Activated naive CD8-positive, alpha-beta T cell treated with anti-CD3 and anti-CD28 coated beads, Interleukin-2, amount 50 U/mL, for 24 hours (primary cell): ENCODE measurements at places on chromosomes 6 and 20.

DNA sequence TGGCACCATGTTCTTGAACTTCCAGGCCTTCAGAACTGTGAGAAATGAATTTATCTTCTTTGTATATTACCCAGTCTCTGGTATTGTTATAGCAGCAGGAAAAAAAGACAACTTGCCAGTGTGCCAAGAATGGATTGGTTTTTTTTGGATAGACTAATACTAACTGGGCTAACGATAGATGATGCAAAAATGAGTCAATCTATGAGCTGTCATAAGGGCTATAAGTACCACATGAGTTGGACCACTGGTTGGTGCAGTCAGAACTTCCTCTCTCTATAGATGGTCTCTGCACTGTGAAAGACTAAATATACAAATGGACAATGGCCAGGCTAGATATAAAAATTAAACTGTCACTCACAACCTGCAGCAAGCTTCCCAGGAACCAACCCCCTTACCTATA, 87.6 kb upstream of the COL21A1 start:
- no peak for DNase-seq

- DNase-seq = no peak
These were observed 31.5 kb upstream of the RHAG start for GRCh38 chr6:49668083-49668511.

GRCh38 chr6:45689926-45690615, 312.3 kb upstream of the SUPT3H start:
- DNase-seq = no peak

GRCh38 chr6:44682987-44683779, 295.7 kb downstream of the CDC5L start:
- no peak for DNase-seq

GRCh38 chr6:72505446-72505845, 116.4 kb upstream of the KCNQ5 start:
- DNase-seq = no peak

GRCh38 chr20:56173438-56173837, 75.1 kb upstream of the MC3R start:
- DNase-seq = no peak

DNA sequence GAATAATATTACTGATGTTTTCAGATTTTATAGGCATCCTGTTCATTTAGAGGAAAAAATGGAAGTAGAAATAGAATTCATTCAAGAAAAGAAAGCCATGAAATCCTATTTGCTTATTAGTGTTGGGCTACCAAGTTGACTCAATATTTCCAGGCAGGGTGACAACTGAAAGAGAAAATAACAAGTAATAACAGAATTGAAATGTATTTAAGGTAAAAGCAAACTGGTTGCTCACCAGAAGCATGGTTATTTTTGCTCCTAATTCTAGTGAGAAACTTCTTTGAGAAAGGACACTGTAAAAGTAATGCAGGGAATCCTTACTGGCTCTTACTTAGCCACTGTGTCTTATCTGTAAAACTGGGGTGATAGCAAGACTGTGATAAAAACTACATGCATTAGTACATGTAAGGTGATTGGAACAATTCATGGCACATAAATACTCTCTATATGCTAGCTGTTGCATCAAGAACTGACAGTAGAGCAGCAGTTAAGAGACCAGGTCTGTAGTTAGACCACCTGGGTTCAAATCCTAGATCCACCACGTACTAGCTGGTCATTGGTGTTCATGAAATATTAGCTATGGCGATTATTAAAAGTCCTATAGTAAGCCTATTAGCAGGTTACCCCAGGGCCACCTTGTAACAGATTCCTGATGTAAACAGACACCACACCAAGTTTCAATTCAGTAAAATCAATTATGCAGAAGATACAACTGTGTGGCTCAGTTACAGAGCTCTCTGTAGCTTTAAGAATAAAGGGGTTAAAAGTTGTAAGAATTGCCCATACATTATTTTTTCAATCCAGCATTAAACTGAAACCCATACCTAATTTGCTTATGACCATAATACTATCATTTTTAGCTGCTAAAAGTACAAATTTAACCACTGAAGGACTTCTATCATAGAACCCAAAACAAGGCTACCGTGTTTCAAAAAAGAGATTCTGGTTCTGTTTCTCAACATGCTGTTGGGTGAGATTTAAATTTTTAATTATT, 159.2 kb upstream of the COL21A1 start:
- DNase-seq = no peak

GRCh38 chr6:170344631-170345576, 38.3 kb downstream of the FAM120B start:
- peak; percentile 14 for DNase-seq

DNA sequence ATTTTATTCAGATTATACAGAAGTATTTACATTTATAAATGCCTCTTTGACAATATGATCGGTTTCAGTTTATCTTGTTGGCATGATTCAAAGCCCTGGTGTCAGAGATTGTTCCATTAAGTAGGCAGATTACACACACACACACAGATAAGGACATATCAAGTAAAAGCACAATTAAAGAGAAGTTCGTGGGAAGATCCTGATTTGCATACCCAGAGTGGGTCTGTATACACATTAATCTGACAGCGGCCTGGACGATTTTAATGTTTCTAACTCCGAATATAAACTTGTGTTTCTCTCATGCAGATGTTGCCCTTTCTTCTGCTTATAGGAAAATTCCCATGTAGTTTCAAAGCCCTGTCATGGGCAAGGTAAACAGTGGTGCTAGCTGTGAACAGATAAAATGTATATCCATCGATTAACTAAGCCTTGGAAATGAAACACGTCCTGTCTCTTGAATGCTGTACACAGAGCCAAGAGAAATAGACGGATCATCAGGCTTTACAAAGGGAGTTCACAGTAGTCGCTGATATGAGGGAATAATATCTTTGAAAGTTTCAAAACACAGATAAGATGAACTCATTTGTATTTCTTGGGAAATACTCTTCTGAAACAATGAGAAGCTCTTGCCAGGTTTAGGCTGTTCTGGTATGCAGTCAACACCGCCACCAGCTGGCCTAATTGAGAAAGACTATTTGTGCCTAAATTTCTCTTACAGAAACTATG, 108.2 kb upstream of the GMDS start:
- peak; percentile 59 for DNase-seq

- DNase-seq = no peak
These were observed 7.0 kb upstream of the DSTN start for GRCh38 chr20:17562804-17563305.

- DNase-seq = no peak
These were observed 3.5 kb downstream of the PAX1 start for GRCh38 chr20:21708738-21709534.

DNA sequence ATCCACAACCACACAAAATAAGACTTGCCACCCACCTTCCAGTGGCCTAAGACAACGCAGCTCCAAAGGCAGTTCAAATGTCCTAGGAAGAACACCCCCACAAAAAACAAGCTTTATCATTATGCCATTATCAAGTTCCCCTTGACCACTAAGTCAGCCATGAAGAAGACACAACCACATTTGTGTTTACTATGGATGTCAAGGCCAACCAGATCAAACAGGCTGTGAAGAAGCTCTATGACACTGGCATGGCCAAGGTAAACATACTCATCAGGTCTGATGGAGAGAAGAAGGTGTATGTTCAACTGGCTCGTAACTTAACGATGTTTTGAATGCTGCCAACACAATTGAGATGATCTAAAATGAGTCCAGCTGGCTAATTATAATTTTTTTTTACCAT, 26.1 kb downstream of the SEC63 start:
- no peak for DNase-seq

- no peak for DNase-seq
These were observed 275.3 kb downstream of the TBC1D7 start for GRCh38 chr6:13053006-13053461.

DNA sequence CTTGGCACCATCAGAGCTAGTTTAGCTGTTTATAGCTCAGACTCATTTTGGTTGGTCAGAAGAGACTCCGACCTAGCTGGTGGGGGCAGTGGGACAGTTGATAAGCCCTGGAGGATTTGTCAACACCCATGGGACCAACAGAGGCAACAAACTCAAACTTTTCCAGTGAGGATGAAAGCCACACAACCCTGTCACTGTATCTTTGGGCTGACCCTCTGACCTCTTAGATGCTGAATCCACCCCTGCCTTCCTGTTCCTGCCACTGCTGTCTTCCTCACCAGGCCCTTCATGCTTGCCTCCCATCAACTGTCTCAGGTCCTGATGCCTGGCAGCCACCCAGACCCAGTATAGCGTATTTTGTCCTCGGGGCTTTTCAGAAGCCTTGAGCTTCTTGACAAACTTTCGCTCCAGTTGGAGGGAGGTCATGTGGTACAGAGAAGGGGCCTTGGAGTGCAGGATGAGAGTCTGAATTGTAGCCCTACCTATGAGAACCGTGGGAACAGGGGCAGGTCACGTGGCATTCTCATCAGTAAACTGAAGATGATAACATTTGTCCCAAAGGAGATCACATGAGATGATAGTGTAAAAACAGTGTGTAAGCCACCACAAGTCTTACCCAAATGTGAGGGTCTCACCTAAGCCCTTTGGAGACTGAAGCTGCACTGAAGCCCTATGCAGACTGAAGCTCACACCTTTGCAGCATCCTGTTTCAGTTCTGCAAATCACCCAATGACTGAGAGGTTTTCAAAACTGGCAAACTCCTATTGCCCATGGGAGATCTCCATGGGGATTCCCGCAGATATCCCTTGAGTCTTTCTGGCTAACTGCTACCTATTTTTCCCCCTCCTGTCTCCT, 72.0 kb upstream of the F13A1 start:
- no peak for DNase-seq

DNA sequence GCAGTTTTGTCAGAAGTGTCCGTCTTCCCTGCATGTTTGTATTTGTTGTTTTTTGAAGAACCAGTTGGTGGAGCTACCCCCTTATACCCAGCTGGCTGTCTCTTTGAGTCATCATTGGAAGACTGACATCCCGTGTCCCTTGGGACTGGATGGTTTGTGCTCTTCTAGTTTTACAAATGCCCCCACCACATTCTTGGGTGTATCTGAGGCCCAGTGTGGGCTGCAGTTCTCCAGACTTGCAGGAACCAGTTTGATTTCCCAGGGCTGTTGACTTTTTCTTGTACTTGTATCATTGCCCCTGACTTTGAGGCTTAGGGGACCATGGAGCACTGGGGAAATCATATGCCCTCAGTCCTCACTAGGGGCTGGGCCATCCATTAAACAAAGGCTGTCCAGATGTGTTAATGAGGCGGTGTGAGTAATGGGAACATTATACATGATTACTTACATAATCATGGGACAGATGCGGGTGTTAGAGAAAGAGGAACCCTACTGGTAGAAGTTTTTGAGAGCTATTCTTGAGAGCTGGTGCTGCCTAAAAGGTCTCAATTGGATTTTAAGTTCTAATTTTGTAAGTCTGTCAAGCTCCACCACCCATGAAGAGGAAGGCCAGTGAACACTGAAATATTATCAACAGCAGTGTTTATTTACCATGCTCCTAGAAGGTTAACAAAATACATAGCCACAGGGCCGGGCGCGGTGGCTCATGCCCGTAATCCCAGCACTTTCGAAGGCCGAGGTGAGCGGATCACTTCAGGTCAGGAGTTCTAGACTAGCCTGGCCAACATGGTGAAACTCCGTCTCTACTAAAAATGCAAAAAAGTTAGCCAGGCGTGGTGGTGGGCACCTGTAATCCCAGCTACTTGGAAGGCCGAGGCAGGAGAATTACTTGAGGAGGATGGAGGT, 8.5 kb downstream of the JARID2 start:
- DNase-seq = no peak

- DNase-seq = no peak
These were observed 491.4 kb upstream of the POU3F2 start for GRCh38 chr6:98343004-98343403.

GRCh38 chr6:84663866-84664265, 100.5 kb downstream of the TBX18 start:
- no peak for DNase-seq

GRCh38 chr6:85252552-85252951, 197.3 kb upstream of the NT5E start:
- DNase-seq = no peak

GRCh38 chr6:168583821-168584220, 142.8 kb downstream of the SMOC2 start:
- DNase-seq = no peak

DNA sequence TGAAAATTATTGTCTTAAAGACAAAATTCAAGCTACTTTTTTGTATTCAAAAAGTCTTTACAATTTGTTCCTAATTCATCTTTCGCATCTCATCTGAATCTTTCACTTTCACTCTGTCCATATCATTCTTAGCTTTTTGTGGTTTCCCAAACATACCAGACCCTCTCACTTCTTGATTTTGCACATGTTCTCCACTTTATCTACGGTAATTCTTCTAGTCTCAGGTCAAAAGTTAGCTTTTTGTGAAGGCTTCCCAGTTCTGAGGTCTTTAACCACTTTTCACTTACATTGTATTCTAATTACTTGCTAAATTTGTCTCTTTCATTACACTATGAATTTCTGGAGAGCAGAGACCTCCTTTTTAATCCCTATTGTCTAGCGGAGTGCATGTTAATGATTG, 34.6 kb upstream of the EPHA7 start:
- DNase-seq = no peak

DNA sequence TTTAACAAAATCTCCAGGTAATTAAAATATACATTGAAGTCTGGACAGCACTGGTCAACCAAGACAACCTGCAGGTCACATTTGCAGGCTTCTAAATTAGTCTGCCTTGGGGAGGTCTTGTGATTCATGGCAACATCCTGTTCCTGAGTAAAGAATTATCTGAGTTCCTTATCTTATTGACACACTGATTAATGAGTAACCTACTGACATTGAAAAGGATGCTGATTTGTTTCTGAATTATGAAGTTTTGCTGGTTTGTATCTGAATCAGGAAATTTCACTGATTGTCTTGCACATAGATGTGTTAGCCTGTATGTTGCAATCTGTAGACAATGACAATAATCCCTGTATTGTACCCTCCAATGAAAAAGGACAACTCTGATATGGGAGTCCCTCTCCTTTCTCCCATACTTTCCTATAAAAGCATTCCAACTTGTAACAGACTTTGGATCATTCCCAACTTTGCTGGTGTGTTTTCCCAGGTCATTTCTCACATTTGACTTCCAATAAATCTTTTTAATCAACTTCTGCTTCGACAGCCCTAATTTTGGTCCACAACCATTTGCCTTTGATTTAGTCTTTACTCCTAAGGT, 80.0 kb downstream of the LAMP5 start:
- DNase-seq = no peak

DNA sequence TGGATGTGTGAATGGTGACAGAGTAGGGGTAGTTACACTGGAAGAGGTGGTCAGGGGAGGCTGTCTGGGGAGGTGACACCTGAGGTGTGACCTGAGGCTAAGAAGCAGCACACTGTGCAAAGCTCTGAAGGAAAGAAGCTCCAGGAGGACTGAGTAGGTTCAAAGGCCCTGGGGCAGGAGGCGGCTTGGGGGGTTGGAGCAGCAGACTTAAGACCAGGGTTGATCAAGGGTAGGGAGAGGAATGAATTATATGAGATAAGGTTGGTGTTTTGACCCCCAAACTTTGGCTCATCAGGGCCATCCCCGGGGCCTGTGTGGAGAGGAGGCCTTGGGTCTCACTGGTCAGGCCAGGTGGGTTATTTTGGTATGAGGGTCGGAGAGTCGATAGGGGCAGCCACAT, 166.1 kb downstream of the GRM4 start:
- no peak for DNase-seq

- no peak for DNase-seq
These were observed 1.2 kb downstream of the TTLL9 start for GRCh38 chr20:31871618-31871954.

- no peak for DNase-seq
These were observed 18.6 kb upstream of the POLR1H start for GRCh38 chr6:30042476-30042875.
